ENCODE measurements at places on chromosomes 3 and 15. TPM values are rescaled to one million over a fixed set of nuclear protein-coding genes. Genes with fewer than 3 reads are reported as not detected.

The PLXND1 gene
- total RNA-seq = 0.47 TPM

The CSPG4 gene
- total RNA-seq = 77.6 TPM

The AP3B2 gene
- 0.78 TPM for total RNA-seq

The ZNF592 gene
- 7.5 TPM for total RNA-seq

The RYK gene
- 65.8 TPM for total RNA-seq

The GLDN gene
- not detected for total RNA-seq

The SLC9C1 gene
- not detected for total RNA-seq

The FETUB gene
- total RNA-seq = not detected
